Activated CD4-positive, CD25-positive, alpha-beta regulatory T cell treated with anti-CD3 and anti-CD28 coated beads, Interleukin-2, amount 50 U/mL, for 24 hours (primary cell): ENCODE measurements at places on chromosomes 2 and 18.

DNA sequence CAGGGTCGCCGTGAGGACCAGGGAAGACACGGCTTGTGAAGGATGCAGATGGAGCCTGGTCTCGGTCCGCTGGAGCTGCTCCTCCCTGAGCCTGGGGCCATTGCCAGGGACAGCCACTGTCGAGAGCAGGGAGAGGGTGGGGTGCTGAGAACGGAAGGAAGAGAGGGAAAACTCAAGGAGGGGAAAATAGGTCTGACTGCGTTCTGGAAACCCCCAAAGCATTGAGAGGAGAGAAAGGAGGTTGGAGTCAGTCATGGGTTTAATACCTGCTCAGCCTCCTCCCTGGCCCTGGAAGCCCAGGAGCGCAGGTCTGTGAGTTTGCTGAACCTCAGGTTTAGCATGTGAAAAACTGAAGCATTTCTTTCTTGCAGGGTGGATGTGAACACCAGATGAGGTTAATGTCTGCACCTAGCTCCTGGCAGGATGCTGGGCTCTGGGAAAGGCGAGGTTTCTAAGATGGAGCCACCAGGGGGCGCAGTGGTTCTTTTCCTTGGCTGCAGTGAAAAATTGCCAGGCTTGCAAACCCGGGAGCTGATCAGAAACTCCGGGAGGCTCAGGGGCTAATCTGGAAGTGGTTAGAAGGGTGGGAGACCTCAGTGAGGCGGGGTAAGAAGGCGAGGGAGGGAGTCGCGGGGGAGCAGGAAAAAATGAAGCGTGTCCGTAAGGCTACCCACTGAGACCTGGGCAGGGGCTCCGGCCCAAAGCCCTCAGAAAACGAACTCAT, 33.6 kb upstream of the RNF149 start:
- no peak for ATAC-seq

DNA sequence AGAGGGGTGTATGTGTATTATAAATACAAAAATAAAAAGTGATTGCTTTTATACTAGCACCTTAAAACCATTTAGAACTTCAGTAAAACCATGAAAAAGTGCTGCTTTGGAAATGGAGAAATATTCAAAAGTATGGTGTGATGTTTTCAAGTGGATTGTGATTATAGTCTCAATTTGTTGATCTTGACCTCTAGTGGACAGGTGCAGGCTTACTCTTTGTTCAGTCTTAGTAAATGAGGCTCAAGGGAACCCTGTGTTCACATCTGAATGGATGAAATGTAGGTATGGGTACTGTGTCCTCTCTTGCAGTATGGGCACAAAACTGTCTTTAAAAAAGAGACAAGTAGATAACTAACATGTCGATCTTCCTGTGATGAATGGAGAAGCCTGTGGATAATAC, 145.8 kb downstream of the MCFD2 start:
- no peak for ATAC-seq

- ATAC-seq = no peak
Measured at GRCh38 chr18:80169607-80170006, 60.5 kb downstream of the ADNP2 start.

GRCh38 chr2:107592280-107592624, 234.4 kb upstream of the RGPD4 start:
- no peak for ATAC-seq

- no peak for ATAC-seq
Measured at GRCh38 chr2:38600242-38600891, 2.4 kb downstream of the HNRNPLL start.

DNA sequence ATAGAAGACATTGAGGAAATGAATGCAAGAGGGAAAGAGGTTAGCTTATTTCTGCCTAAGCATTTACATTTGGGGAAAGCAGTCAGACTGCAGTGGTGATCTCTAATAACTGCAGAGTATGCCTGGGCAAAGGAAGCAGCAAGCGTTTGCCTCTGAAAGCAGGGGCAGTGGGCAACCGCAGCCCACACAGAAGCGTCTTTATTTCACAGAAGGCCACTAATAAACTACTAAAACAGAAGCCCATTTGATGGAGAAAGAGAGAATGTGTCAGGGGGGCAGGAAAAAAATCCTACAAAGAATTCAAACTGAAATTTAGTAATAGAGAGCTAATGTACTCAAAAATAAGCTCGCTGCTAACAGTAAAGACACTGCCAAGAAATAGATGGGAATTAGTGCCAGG, 53.1 kb downstream of the LRRTM4 start:
- ATAC-seq = no peak

- no peak for ATAC-seq
Measured at GRCh38 chr2:241373446-241373845, 17.4 kb downstream of the FARP2 start.

- ATAC-seq = no peak
Measured at GRCh38 chr2:130375291-130376266, 19.7 kb downstream of the PTPN18 start.

GRCh38 chr18:56522816-56523215, 115.6 kb downstream of the TXNL1 start:
- no peak for ATAC-seq

- no peak for ATAC-seq
Measured at GRCh38 chr2:88599527-88599926, 27.7 kb downstream of the EIF2AK3 start.

DNA sequence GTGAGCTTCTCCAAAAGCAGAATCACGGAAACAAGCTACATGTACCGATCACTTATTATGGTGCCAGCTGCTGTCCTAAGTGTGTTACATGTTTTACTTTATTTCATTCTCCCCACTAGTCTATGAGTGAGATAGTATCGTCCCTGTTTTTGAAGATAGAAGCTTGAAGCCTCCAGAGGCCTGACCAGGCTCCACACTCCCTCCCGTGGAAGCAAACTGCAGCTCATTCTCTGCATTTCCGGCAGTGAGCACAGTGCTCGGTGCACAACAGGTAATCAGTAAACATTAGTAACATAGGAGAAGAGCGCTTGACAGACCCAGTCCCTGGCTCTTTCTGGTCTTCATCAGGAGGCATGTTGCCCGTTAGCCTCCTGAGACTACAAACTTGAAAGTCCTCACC, 72.9 kb downstream of the ZBTB7C start:
- no peak for ATAC-seq

GRCh38 chr2:109663721-109664120, 49.6 kb downstream of the SOWAHC start:
- no peak for ATAC-seq

DNA sequence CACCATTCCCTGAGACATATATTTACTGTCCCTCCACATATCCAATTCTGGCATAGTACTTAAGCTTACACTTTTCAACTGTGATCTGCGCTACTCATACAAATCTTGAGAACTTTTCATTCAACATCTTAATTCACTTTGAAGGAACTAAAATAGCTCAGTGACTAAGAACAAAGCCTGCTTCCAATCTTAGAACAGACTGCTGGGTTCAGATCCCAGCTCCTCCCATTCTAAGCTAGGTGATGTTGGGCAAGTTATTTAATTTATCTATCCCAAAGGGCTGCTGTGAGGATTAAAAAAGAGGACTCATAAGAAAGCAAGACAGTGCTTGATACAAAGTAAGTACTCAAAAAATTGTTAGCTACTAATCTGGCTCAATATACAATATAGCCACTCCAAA, 57.9 kb downstream of the UGP2 start:
- ATAC-seq = no peak

DNA sequence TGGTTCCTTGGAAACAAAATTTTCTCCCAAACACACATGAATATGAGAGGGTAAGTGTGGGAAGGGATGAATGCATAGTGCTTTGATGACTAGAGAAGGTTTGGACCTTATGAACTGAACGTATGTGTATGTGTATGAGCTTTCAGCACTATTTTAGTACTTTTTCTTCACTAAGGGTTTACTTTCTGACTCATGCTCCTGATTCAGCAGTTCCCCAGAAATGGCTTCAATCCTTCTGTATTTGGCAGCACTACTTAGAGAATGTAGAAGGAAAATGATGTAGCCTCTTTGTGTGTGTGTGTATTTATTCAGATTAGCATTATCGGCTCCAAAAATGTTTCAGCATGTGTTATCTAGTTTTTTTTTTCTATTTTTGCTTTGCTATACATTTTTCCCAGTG, 22.2 kb downstream of the KCNJ3 start:
- no peak for ATAC-seq

GRCh38 chr2:157076526-157077161, 180.9 kb upstream of the GALNT5 start:
- ATAC-seq = no peak

- ATAC-seq = no peak
Measured at GRCh38 chr2:208179028-208179609, 10.7 kb downstream of the C2orf80 start.

DNA sequence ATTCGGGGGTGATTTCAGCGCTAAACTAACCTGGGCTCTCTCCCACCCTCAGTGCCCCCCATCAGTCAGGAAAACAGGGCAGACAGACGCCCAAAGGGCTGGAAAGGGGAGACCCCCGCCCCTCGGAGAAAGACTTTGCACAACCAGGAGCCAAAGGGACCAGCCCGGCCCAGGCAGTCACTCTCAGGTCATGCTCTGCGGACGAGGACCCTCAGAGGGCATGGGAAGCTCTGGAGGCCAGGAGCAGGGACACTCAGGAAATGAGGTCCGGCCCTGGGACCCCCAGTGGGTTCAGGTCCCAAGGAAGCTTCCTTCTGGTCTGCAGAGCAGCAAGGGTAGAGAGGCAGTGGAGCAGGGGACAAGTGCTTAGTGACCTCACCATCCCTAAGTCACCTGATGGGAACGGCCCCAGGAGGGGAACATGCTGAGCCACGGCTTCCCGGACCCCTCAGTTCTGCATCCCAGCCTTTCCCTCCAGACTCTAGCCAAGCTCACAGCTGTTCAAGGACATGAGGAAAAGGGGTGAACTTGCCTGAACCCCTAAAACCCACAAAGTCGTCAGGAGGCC, 88.0 kb upstream of the GPC1 start:
- no peak for ATAC-seq

DNA sequence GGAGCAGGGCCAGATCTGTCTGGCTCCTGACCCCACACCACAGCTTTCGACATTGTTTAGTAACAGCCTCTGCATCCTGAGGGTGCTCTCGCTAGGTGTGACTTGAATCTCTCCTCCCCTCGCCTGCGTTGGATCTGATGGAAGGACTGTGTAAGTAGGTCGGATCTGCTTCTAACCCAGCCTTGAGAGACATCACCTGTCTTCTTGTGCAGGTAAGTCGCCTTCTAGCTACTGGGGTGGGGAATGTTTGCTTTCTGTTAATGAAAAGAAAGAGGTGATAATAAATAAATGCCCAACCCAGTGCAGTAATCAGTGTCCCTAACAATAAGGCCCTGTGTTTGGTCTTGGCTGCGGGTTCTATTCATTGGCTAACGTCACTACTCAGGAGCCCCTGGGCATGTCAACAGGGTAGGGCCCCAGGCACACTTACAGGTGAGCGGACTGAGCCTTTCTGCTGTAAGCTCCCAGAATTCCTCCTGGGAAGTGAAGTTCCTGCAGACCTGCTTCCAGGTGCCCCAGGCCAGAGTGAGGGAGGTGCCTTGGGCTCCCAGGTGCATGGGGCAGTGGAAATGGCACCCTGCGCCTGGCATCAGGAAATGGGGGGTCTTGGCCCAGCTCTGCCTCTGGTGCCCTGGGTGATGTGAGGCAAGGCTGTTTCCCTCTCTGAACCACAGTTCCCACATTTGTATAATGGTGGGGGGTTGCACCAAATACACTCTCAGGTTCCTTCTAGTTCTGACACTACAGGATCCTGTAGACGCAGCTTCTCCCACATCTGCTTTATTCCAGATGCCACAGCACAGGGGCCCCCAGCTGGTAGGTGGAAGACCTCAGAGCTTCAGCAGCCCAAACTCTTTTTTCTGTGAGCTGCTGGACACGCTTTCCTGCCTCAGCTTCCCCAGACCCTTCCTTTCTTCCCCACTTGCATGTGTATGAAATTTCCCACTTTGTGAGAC, 11.2 kb upstream of the FOSL2 start:
- ATAC-seq = no peak

GRCh38 chr2:11738589-11739436, 7.6 kb upstream of the LPIN1 start:
- no peak for ATAC-seq

GRCh38 chr2:217831306-217831705, 171.5 kb downstream of the TNS1 start:
- no peak for ATAC-seq

- no peak for ATAC-seq
Measured at GRCh38 chr2:227415538-227416424, 28.0 kb upstream of the SCYGR1 start.

DNA sequence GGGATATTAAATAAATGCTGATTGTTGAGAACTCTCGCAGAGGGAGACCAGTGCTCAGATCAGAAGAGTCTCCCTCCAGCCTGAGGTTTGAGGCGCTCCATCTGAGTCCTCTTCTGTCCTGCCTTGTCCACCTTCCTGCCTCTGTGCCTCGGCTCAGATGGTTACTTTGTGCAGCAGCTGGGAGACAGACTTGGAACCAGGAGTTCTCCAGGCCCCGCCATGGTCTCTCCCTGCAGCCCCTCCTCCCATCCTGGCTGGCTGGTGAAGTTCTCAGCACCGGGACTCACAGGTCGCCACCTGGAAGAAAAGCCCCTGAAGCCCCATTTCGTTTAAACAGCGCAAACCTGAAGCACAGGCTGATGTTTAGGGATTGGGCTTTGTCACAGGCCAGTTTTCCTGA, 60.6 kb downstream of the DDX1 start:
- ATAC-seq = no peak

DNA sequence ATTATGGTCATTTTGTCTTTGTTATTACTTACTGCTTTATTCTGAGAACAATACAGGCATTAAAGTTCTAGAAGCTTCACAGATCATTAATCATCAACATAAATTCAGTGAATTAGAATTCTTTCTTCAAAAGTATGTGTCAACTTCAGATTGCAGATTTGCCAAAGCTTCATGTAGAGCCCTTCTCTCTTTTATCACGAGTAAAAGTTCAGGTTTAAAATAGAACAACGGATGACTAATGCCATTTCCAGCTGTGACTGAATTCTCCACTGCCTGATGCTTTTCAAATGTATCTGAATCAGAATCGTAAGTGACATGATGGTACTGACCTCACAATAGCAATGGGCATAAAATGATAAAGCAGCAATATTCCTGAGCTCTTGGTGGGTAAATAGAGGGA, 116.0 kb downstream of the ABCA12 start:
- ATAC-seq = no peak

DNA sequence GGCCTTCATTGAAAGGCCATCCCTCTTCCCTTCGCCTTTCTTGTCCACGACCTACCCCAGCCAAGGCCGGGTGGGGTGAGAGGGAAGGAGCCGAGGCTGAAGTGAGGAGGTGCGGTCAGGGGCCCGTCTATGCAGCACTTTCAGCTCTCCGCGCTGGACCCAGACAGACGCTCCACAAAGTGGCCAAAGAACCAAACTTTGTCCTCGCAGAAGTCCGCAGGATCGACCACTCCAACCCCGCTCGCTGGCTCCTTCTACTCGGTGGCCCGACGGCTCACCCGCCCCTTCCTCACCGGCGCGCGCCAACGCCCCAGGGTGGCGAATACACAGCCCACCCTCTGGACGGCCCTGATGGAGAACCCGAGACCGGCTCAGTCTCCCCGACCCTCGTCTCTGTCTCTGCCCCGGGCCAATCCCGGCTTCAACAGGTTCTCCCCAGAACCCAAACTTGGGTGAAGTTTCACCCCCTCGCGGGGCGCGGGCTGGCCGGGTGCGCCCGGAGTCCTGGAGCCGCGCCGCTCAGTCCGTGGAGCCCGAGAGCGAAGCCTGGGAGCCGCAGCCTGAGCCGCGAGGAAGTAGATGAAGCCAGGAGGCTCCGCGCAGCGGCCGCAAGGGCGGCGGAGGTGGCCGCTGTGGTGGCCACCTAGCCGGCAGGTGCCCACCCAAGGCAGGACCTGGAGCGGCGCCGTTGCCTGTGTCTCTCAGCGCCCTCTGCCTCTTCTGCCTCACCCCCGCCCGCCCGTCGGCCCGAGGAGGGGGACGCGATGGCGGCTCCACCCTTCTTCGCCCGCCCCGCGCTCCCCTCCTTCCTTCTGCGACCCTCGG, 26.7 kb upstream of the ALPP start:
- ATAC-seq = no peak

- no peak for ATAC-seq
Measured at GRCh38 chr18:44885507-44885906, 204.8 kb downstream of the SETBP1 start.
